ENCODE measurements at places on chromosomes 5 and 9. TPM values are rescaled to one million over a fixed set of nuclear protein-coding genes. Genes with fewer than 3 reads are reported as not detected.

Gene KDM4C
- total RNA-seq = 53.7 TPM

Gene ROR2
- total RNA-seq = 0.48 TPM

Gene CAMK2A
- total RNA-seq = not detected

Gene SIT1
- total RNA-seq = 195 TPM

Gene PCDHA4
- not detected for total RNA-seq

Gene MCC
- total RNA-seq = 3.3 TPM

Gene PKD2L2
- not detected for total RNA-seq

Gene SHC3
- not detected for total RNA-seq

Gene MARCOL
- total RNA-seq = not detected

Gene CLIC3
- total RNA-seq = 2.6 TPM

Gene CDC25C
- 15.8 TPM for total RNA-seq

Gene OCLN
- total RNA-seq = 4.6 TPM

Gene FUT7
- 8.9 TPM for total RNA-seq

Gene DPYSL3
- not detected for total RNA-seq

Gene RLN1
- 2.6 TPM for total RNA-seq

Gene SPATA9
- not detected for total RNA-seq

Gene KIF4B
- total RNA-seq = not detected

Gene TTC39B
- total RNA-seq = 25.5 TPM

Gene NKD2
- 1.4 TPM for total RNA-seq

Gene ADAMTSL2
- not detected for total RNA-seq

Gene S1PR3
- total RNA-seq = 0.15 TPM

Gene NME5
- total RNA-seq = not detected

Gene PDLIM4
- not detected for total RNA-seq

Gene PLPP7
- total RNA-seq = not detected

Gene UBAP2
- 49.8 TPM for total RNA-seq

Gene ACSL6
- total RNA-seq = 26.5 TPM

Gene IL4
- not detected for total RNA-seq

Gene TRIM36
- total RNA-seq = not detected

Gene AFAP1L1
- total RNA-seq = not detected

Gene INSL6
- total RNA-seq = not detected

Gene GFI1B
- total RNA-seq = not detected

Gene PCDHGA12
- not detected for total RNA-seq

Gene WWC1
- total RNA-seq = 0.60 TPM

Gene PCA3
- total RNA-seq = not detected

Gene PRR16
- total RNA-seq = not detected

Gene MYMK
- not detected for total RNA-seq

Gene AK8
- not detected for total RNA-seq

Gene ZNF367
- total RNA-seq = 32.3 TPM

Gene TSLP
- total RNA-seq = 0.35 TPM

Gene TLX3
- total RNA-seq = not detected

Gene LHX3
- total RNA-seq = not detected

Gene RNF183
- not detected for total RNA-seq

All from activated CD4-positive, alpha-beta T cell treated with anti-CD3 and anti-CD28 coated beads, Interleukin-2, amount 10 ng/mL, durations not matched to agents 7 days and 5 days (primary cell).